ENCODE measurements at places on chromosomes 5 and 9.

- no peak for DNase-seq
Observed at GRCh38 chr9:28464481-28465216, 891.4 kb upstream of the C9orf72 start.

DNA sequence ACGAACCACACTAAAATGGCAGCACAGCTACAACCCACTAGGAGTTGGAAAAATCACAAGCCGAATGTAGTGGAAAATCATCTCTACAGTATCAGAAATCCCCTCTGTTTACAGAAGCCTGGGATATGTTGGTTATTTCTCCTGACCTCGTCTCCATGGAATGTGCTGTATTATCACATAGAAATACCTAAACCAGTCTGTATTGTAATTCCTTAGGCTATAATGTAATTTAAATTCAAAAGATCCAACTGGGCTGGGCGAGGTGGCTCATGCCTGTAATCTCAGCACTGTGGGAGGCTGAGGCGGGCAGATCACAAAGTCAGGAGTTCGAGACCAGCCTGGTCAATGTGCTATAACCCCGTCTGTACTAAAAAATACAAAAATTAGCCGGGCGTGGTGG lies 244.8 kb upstream of the MPDZ start:
- DNase-seq = no peak

DNA sequence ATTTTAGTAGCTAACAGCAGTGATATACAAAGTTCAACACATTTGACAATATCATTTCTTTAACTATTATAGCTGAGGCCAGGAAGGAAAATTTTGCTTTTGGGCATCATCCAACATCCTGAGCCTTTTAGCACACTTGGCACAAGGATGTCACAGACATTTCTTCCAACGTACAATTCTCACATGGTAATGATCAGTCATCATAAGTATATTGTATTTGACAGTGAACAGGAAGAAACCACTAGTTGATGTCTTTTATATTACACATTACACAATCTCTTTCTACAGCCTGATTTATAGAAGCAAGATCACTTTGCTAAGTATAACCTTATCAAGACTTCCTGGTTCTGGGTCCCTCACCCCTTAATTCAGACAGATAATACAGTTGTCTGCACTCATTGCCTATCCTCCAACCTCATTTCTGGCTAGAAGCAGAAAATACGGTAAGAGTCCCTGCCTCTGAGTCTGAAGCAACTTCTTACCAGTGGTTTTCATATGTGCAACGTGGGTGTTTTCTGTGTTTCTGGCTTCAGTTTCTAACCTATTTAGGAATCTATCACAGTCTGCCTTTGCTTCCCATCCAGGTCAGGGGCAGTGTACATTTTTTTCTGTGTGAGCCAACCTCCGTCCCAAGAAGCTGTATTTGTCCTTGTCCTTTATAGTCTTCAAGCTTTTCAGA lies 167.8 kb downstream of the PAM start:
- no peak for DNase-seq

DNA sequence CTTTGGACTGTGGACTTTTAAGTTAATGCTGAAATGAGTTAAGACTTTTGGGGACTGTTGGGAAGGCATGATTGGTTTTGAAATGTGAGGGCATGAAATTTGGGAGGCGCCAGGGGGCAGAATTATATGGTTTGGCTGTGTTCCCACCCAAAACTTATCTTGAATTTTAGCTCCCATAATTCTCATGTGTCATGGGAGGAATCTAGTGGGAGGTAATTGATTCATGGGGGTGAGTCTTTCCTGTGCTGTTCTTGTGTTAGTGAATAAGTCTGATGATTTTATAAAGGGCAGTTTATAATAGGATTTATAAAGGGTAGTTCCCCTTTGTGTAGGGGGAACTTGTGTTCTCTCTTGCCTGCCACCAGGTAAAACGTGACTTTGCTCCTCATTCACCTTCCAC lies 235.5 kb upstream of the CDH18 start:
- no peak for DNase-seq

- DNase-seq = no peak
Observed at GRCh38 chr9:111036429-111036789, 1.9 kb downstream of the LPAR1 start.

DNA sequence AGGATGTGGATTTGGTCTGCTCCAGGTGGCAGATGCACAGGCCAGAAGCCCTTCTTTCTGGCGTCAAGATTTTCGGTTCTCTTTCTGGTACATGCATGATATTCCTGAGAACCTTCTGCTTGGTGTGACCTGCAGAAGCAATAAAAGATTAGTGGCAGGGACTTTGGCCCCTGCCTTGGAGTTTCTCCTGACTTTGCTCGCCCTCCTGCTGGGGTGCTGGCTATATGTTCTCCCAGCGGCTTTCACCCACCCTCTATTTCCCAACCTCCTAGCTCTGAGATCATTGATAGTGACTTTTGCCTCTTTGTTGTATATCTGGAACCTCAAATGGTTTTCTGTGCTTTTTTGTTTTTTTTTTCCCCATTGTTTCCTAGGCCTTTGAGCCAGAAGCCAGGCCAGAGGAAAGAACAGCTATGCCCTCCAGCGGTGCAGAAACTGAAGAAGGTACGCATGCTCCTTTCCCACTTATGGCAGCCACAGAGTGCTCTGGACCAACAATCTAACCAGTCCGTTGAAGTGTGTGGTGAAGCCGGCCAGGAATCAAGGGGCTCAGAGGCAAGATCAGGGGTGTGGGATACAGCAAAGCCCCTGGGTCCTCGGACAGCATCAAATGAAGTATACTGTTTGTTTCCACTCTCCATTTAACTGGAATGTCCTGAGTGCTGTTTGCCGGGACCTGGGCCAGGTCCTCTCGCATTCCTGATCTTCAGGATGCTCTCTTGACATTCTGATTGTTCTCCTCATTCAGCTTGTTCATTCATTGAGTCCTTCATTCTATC lies 154.5 kb downstream of the ARHGEF28 start:
- DNase-seq = no peak

GRCh38 chr5:17225520-17225919 lies 8.1 kb downstream of the BASP1 start:
- no peak for DNase-seq
